ENCODE measurements at places on chromosomes 11 and 22. TPM values are rescaled to one million over a fixed set of nuclear protein-coding genes. Genes with fewer than 3 reads are reported as not detected.
A peak's percentile ranks its signal among the peaks of the same experiment; 100 is the strongest.

DNA sequence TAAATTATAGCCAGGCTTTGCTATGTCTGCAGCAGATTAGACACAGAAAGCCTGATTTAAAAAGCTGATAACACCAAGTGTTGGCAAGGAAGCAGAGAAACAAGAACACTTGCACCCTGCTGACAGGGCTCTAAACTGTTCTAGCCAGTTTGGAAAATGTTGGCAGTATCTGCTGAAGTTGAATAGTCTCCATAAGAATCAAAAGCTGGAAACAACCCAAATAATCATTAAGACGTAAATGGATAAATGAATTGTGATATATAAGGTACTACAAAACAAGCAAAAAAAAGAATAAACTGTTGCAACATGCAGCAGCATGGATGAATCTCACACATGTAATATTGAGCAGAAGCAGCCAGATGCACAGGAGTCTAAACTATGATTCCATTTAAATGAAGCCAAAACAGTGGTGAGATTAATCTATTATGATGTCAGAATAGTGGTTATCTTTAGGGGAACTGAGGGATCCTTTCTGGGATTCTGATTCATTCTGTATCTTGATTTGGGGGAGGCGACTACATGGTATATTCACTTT is 40.4 kb upstream of the ADORA2A start:
- H3K27me3 ChIP-seq = no peaks in the 10 kb centered on the region
- peaks cover 2% of the 10 kb centered on the region for H3K36me3 ChIP-seq
- H3K4me1 ChIP-seq = no peaks in the 10 kb centered on the region

LDHAL6A gene
- not detected for total RNA-seq

GRCh38 chr11:9330387-9331384 is 16.3 kb upstream of the TMEM41B start:
- H3K36me3 ChIP-seq = no peaks in the 10 kb centered on the region
- no peak overlapping the region for H3K4me3 ChIP-seq
- H3K27ac ChIP-seq = no peak overlapping the region

MRGPRE gene
- total RNA-seq = not detected

- no peaks in the 10 kb centered on the region for H3K27me3 ChIP-seq
- H3K36me3 ChIP-seq = no peaks in the 10 kb centered on the region
- peak; percentile 58 for DNase-seq
- peak overlapping the region; percentile 21 for H3K4me3 ChIP-seq
- peak overlapping the region; percentile 93 for H3K27ac ChIP-seq
Measured at GRCh38 chr22:44455151-44455962, 42.7 kb downstream of the RTL6 start.

DNA sequence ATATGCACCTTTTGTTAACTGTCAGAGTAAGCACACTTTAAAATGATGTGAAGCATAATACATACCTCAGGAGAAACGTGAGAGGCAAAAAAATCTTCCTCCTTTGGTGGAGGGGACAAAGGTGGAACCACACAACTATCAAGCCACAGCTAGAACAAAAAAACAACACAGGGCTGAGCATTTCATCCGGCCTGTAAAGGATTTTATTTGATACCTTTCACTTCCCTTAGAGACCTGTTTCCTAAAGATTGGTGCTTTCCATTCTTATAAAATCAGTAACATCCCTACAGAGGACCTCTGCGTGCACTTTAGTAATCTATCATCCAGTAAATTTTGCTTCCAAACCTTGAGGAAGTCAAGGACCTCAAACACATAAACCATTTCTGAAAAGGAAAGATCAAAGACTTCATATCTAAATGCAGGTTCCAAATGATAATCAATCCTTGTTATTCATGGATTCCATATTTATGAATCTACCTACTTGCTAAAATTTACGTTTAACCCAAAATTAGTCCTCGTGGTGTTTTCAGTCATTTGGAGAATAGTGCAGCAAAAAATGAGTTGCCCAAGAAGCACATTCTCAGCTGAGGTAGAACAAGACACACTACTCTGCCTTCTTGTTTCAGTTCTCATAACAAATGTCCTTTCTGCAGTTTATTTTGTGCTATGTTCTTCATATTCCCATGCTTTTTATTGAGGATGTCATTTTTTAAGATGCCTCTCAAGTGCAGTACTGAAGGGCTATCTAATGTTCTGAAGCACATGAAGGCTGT is 22.7 kb downstream of the ARFGAP3 start:
- H3K27ac ChIP-seq = no peak overlapping the region
- H3K36me3 ChIP-seq = peaks cover 19% of the 10 kb centered on the region
- peaks cover 2% of the 10 kb centered on the region for H3K4me1 ChIP-seq
- no peak for DNase-seq
- no peak overlapping the region for H3K4me3 ChIP-seq

- H3K4me3 ChIP-seq = no peak overlapping the region
- DNase-seq = no peak
- no peak overlapping the region for H3K27ac ChIP-seq
- H3K36me3 ChIP-seq = no peaks in the 10 kb centered on the region
- no peaks in the 10 kb centered on the region for H3K27me3 ChIP-seq
Measured at GRCh38 chr22:18909556-18909955, 3.4 kb downstream of the DGCR6 start.

- H3K4me3 ChIP-seq = no peak overlapping the region
- DNase-seq = no peak
- peaks cover 3% of the 10 kb centered on the region for H3K4me1 ChIP-seq
- no peak overlapping the region for H3K27ac ChIP-seq
- H3K36me3 ChIP-seq = no peaks in the 10 kb centered on the region
Measured at GRCh38 chr22:17706947-17707346, 67.3 kb downstream of the BID start.

DNA sequence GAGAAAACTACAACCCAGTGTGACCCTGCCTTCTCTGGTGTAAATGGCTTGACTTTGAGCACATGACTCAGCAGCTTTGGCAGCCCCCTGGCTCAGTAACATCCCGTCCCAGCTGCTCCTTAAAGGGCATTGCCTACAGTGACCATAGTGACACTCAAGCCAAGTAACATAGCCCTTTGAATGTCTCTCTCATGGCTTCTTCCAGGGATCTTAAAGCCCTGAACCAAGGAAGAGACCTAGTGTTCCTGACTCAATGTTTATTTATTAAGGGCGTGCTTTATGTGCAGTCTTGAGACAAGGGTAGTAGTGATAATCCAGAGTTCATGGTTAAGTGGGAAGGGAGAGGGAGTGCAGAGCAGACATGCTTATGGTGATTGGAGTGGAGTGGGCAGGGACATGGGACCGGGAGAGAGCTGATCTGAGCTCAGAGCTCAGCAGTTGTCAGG is 125.7 kb downstream of the PARVA start:
- no peak for DNase-seq
- H3K27me3 ChIP-seq = no peaks in the 10 kb centered on the region
- H3K27ac ChIP-seq = no peak overlapping the region
- H3K4me1 ChIP-seq = no peaks in the 10 kb centered on the region
- no peaks in the 10 kb centered on the region for H3K36me3 ChIP-seq
- H3K4me3 ChIP-seq = no peak overlapping the region

DNA sequence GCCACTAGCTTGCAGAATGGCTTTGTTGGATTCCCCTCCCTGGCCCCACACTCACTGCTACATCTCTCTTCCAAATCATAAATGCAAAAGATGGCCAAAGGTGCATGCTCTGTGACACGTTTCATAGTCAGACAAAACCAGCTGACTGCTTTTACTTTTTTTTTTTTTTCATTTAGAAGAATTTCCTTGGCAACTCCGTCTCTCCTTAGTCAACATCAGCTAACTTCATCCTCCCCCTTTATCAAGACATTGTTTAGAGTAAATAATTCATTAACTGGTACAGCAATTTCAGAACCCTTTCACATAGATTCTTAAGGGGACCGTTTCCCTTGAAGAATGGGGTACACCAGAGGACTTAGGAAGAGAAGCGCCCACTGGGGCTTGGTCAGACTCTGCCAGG is 16.0 kb downstream of the KCNQ1OT1 start:
- H3K4me1 ChIP-seq = no peaks in the 10 kb centered on the region
- peaks cover 3% of the 10 kb centered on the region for H3K36me3 ChIP-seq
- DNase-seq = no peak
- no peak overlapping the region for H3K27ac ChIP-seq
- no peak overlapping the region for H3K4me3 ChIP-seq
- no peaks in the 10 kb centered on the region for H3K27me3 ChIP-seq

ANGPTL5 gene
- not detected for total RNA-seq

- H3K27me3 ChIP-seq = no peaks in the 10 kb centered on the region
- no peak overlapping the region for H3K4me3 ChIP-seq
- no peaks in the 10 kb centered on the region for H3K4me1 ChIP-seq
- no peak overlapping the region for H3K27ac ChIP-seq
- no peak for DNase-seq
Measured at GRCh38 chr11:37657645-37658044, 1059.6 kb upstream of the RAG2 start.

GRK3 gene
- 1.4 TPM for total RNA-seq

HEPHL1 gene
- total RNA-seq = not detected

DNA sequence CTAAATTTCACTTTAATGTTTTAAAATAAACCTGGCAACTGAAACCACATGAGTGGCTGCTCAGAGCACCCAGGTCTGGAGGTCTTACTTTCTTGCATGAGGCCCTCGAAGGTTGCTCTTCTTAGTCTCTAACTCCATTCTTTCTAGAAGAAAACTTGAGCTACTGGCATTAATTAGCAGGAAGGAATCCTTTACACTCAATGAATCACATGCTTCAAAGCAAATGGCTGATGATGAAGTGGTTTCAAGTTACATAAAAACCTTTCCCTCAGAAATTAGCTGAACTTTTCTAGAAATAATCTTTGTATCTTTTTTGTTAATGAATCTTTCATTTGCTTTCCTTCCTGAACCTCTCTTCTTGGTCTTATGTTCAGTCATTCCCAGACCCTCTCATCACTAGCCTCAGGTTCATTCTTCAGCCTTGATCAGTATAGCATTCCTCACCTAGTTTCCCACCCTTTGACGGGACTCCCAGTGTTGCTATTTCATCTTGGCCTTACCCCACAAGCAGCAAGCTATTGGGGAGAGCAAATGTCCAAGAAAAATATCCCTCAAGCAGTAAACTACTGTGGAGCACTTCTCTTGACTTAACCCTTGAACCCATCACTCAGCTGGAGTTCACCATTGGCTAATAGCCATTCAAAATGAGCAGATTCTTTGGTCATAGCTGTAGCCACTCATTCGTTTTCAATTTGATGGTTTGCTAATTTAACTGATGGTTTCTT is 75.1 kb downstream of the INSC start:
- no peaks in the 10 kb centered on the region for H3K27me3 ChIP-seq
- H3K36me3 ChIP-seq = no peaks in the 10 kb centered on the region
- no peaks in the 10 kb centered on the region for H3K4me1 ChIP-seq
- no peak for DNase-seq
- H3K4me3 ChIP-seq = no peak overlapping the region
- no peak overlapping the region for H3K27ac ChIP-seq

- H3K4me3 ChIP-seq = no peak overlapping the region
- no peak overlapping the region for H3K27ac ChIP-seq
- peaks cover 55% of the 10 kb centered on the region for H3K4me1 ChIP-seq
- H3K27me3 ChIP-seq = no peaks in the 10 kb centered on the region
Measured at GRCh38 chr22:26544489-26544888, 32.2 kb upstream of the TFIP11 start.

BEST1 gene
- 0.23 TPM for total RNA-seq

MRPL23 gene
- 37.7 TPM for total RNA-seq

GRCh38 chr11:62709247-62710000 is 1.9 kb downstream of the GNG3 start:
- H3K27ac ChIP-seq = peak overlapping the region; percentile 94
- peak overlapping the region; percentile 70 for H3K4me3 ChIP-seq
- no peaks in the 10 kb centered on the region for H3K36me3 ChIP-seq
- peaks cover 50% of the 10 kb centered on the region for H3K4me1 ChIP-seq
- no peaks in the 10 kb centered on the region for H3K27me3 ChIP-seq

UBQLNL gene
- 0.47 TPM for total RNA-seq

LRP4 gene
- total RNA-seq = 0.26 TPM

- H3K4me1 ChIP-seq = no peaks in the 10 kb centered on the region
- no peak overlapping the region for H3K27ac ChIP-seq
- no peaks in the 10 kb centered on the region for H3K27me3 ChIP-seq
- no peak overlapping the region for H3K4me3 ChIP-seq
- peak; percentile 23 for DNase-seq
Measured at GRCh38 chr11:35305670-35306382, 113.5 kb downstream of the SLC1A2 start.

DNA sequence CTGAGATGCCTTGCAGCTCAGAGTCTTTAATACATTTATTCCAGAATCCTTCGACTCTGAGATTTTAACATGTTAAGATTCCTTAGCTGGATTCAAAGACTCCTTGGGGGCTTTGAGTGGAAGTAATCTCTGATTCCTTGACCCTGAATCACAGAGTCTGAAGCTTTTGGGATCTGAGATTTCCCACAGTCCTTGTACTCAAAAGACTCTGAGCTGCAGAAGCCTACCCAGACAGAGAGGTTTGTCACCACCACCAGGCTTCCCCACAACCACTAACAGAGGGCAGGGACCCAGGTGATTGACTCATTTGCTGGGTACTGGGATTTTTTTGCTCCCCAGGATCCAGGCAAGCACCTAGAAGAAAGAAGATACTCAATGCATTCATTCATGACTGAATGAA is 1.4 kb upstream of the SERPINH1 start:
- no peak overlapping the region for H3K4me3 ChIP-seq
- no peak overlapping the region for H3K27ac ChIP-seq
- H3K4me1 ChIP-seq = peaks cover 35% of the 10 kb centered on the region
- no peaks in the 10 kb centered on the region for H3K36me3 ChIP-seq

DNA sequence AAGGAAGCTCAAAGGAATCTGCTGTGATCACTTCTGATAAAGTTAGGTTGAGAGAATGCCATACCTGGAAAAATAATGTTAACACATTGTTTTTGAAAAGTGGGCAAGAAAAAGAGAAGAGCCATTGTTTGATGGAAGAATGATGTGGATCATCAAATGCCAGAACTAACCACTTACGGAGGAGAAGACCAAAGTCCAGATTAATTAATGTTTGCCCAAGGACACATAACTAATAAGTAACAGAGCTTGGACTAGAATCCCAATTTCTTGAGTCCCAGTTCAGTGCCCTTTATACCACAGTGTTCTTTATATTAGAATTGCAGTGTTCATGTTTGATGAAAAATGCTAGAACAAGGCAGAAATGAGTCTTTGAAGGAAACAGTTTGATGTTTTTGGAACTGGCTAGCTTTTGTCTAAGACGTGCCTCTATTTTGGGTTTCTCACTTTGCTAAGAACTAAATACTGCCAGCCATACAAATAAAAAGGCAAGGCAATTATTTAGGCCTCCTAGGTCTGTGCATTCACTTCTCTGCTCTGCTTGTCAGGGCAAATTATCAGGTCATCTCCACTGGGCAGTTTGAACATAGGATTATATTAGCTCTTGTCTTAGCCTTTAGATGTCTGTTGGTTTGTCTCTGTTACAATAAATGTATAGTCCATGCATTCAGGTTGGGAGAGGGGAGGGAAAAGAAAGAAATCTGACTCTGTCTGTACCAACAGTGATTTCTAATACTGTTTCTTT is 72.3 kb downstream of the TRIM44 start:
- H3K36me3 ChIP-seq = peaks cover 7% of the 10 kb centered on the region
- H3K27ac ChIP-seq = no peak overlapping the region
- H3K27me3 ChIP-seq = no peaks in the 10 kb centered on the region
- no peak overlapping the region for H3K4me3 ChIP-seq

CAVIN3 gene
- total RNA-seq = 0.43 TPM

Data from T-cell (primary cell).